SHP77 treated with DMSO at 0.1 percent for 48 hours (cell line): ENCODE measurements at places on chromosomes 12 and 14.

DNA sequence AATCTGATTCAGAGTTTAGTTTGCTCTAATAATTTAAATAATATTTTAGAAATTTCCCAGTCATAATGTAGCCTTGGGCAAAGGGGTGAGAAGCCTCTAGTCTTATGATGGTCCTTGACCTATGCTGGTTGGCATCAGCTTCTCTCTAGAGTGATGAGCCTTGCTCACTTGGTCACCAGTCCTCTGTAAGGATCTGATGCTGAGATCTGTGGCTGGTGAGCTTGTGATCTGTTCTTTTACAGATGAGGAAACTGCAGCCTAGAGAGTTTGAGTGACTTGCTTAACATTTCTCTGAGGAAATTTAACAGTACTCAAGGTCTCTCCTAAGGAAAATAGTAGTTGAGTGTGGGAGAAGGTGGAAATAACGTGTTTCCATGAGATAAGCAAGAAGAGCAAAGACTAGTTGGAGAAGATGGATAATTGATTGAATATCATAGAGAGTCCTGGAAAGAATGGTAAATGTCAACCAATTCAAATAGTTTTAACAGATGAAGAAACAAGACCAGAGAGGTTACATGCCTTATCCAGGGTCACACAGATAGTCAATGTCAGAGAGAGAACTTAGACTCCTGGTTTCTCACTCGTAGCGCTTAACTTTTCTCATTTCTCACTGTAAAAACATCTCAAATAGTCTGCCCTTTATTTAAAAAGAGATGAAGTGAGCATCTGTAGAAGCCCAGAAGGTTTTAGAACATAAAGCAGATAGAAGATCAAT is 89.7 kb upstream of the ETV6 start:
- no peak for DNase-seq

DNA sequence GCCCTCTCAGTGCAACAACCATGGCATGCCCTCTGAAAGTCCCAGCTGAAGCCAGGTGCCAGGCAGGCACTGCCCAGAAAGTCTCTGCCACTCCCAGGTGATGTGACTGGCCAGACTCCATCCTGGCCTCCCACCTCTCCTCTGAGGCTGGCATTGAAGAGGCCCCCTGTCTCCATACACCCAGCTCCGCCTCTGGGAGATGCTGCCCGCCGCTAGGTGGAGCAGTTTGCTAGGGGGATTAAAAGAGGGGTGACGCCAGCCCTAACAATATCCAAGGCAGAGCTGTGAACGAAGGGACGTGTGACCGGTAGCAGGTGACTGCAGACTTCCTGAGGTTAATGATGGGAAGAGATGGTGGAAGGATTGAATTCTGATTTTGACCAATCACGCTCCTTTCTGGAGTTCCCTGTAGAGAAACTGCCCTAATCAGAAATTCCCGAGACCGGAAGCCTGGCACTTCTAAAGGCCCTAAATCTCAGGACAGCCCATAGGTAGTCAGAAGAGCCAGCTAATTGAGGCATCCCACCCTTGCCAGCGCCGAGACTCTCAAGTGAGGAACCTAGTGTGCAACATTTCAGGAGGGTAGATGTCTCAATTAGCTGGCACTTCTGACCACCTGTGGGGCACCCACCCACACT is 8.3 kb upstream of the PLEK2 start:
- no peak for DNase-seq

DNA sequence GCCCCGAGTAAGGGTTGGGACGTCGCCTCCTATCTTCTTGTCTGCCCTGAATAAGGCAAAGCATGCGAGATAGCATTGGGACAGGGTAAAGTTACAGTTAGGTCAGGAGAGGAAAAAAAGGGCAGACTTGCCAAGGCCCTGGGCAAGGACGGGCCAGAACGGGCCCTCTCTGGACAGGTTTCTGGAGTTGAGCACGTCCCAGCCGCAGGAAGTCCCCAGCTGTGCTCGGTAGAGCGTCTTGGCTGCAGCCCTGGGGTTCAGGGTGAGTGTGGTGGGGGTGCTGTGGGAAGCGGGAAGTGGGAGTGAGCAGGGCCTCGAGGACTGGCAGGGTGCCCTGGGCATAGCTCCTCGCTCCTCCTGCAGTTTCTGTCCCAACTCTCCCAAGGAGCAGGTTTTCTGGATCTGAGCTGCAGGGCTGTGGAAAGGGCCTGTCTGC is 5.4 kb downstream of the RPS6KL1 start:
- no peak for DNase-seq

DNA sequence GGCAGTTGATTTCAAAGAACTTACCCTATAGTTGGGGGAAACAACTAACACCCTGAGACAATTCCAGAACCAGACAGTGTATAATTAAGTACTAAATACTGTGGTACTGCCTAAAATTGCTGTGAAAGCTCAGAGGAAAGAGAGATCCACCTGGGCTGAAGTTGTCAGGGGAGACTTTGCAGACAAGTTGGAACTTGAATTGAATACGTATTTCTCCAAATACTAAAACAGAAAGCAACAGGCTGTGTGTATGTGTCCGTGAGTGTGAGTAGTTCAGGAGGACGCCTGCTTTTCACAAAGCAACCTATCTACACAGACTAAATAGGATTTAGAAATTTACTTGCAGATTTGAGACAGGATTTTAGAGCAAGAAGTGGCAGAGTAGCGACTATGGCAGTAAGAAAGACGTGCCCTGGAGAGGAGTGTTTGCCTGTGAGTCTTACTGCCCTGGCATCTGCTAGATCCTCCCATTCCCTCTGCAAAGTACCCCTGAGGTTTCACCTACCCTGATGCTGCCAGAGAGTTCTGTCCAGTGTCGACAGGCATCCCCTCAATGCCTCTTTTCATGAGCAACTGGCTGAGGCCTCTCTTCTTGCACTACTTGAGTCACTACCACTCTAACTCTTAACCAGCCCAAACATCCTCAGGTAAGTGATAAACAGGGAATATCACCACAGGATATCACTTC is 37.4 kb upstream of the BMP4 start:
- no peak for DNase-seq

DNA sequence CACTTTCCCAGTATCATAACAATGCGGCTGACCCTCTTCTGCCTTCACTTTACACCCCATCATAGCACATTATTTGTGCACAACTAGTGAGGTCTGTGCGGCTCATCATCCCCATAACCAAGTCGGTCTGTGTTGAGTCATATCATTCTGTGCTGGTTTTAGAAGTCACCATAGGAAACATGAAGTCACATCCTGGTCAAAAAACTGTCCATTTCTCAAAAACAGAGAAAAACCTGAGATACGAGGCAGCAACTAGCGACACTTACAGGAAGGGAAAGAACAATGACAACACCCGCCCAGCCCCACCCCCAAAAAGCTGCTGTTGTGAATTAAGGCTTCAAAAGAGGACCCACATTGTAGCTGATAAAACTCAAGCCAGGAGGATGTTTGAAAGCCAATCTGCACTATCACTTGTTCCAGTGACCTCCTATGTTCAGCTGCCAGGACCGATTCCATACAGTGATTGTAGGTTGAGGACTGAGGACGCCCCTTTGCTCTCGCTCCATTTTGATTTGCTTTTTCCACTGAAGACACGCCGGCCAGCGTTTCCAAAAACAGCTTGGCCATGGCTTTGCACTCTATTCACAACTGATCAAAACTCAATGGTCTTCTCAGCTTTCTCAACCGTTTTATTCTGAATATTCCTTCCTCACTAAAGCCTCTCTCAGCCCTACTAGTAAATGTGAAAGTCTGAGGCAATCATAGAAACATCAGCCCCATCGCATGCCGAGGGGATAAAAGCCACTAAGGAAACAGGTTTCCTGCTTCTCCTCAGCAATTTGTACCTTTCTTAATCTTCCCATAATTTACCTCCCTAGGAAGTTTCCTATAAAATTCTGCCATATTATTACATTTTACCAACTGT is 87.5 kb downstream of the DUSP16 start:
- no peak for DNase-seq

DNA sequence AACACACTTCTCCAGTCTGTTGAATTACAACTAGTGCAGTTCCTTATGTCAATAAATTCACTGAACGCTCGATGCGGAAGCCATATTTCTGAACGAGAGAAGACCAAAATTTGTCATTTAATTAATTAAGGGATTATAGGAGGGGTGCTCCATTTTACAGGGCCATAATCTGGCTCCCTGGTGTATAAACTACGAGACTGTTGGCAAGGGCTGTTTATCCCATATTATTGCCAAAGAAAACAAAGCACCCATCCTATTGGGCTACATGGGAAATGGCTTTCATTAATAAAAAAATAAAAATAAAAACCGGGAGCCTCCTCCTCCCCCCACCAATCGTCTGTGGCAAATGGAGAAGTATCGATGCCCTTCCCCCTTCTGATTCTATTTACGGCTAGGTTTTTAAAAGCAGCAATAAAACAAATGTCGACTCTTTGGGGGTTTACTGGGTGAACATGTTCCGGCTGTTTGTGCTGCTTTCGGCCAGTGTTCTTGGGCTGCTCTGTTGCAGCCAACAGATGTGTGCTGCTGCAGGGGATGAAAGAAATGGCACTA is 24.8 kb downstream of the ATF7 start:
- DNase-seq = no peak

- peak; percentile 4 for DNase-seq
These were observed 475.6 kb downstream of the PDZRN4 start for GRCh38 chr12:41663598-41664265.

DNA sequence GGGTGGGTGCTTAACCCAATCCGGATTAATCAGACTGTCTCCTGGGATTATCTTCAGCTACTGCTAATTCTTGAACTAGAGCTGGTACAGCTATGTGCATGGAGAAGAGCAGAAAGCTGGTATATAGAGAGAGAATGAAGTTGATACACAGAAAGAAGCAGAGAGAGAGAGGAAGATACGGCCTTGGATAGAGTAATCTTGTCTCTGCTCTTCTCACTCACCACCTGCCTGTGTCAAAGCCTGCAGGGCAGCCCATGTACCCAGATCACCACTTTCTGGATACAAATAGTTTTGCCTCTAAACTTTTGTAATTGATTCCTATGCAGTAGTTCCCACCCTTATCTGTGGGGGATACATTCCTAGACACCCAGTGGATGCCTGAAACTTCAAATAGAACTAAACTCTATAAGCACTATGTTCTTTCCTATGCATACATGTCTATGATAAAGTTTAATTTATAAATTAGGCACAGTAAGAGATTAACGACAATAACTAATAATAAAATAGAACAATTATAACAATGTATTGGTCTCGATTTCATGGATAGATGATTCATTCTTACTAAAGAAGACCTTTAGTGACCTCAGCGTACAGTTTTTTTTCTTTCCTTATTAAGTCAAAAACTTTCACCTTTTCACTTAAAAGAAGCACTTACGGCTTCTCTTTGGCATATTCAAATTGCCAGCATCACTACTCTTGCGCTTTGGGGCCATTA is 45.5 kb downstream of the YEATS4 start:
- no peak for DNase-seq

GRCh38 chr14:102238131-102238530 is 66.8 kb downstream of the MOK start:
- no peak for DNase-seq
